Left ventricle myocardium inferior (tissue), 1 donor: ENCODE measurements at places on chromosomes 6 and 20. TPM values are rescaled to one million over a fixed set of nuclear protein-coding genes. Genes with fewer than 3 reads are reported as not detected.

DNA sequence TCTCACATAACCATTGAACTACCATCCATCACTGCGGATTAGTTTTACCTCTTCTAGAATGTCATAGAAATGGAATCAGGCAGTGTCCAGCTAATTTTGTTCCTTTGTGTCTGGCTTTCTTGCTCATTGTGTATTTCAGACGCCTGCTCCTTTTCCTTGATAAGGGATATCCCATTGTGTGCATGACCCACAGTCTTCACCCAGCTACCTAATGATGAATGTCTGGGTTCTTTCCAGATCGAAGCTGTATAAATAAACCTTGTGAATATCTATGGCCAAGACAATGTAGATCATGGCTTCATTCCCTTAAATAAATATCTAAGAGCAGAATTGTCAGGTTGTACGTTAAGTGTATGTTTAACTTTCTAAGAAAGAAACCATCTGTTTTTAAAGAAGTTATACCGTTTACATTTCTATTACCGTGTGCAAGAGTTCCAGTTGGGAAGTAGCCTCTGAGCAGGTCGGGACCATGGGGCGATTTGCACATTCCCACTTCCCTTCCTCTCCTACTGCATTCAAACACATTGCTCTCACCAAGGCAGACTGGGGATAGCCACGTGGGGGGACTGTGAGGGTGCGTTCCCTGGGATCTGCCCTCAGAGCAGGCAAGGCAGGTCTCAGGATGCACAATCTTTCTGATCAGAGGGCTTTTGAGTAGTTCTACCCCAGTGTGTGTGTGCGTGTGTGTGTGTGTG is 13.1 kb downstream of the CD93 start:
- H3K27me3 ChIP-seq, result no peaks in the 10 kb centered on the region
- no peak overlapping the region for H3K4me3 ChIP-seq
- no peaks in the 10 kb centered on the region for H3K36me3 ChIP-seq
- DNase-seq, result no peak

SIGLEC1 gene
- total RNA-seq, result 6.4 TPM

- H3K4me3 ChIP-seq, result peak overlapping the region; percentile 93
- H3K27ac ChIP-seq, result peak overlapping the region; percentile 95
- H3K4me1 ChIP-seq, result peaks cover 55% of the 10 kb centered on the region
- H3K36me3 ChIP-seq, result peaks cover 37% of the 10 kb centered on the region
- no peak for DNase-seq
These were observed 2.7 kb downstream of the SRF start for GRCh38 chr6:43173591-43174262.

GRCh38 chr20:775679-776135 is 7.4 kb upstream of the SLC52A3 start:
- peaks cover 6% of the 10 kb centered on the region for H3K27me3 ChIP-seq
- no peak overlapping the region for H3K27ac ChIP-seq
- no peak overlapping the region for H3K4me3 ChIP-seq
- H3K36me3 ChIP-seq, result no peaks in the 10 kb centered on the region
- peaks cover 10% of the 10 kb centered on the region for H3K4me1 ChIP-seq

KIF13A gene
- 85.7 TPM for total RNA-seq

DNA sequence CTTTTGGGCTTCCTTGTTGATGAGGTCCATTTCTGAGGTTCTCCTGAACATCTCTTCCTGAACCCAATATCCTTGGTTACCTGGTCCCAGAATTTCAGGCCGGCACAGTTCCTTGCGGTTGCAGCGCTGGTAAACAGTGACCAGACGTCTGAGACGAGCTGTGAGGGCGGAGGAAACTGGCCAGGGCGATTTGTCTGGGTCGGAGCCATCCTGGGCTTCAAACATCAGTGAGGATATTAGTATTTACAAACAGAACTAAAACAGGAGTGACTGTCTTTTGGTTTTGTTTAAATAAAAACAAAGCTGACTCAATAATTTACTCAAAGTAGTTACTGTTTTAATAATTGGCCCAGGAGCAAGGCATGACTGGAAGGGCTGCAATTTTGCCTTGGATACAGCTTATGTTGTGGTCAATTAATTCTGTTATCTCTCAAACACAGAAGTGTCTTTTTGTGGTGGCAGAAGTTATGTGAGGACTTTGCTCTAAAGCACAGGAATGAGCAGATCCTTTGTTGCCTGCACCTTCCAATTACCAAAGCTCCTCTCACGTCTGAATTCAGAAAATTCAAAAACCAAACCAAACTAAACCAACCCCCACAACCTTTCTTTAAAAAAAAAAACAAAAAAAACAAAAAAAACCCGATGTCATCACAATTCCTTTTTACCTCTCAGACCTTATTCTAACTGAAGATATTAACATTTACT is 58.7 kb upstream of the EMILIN3 start:
- peaks cover 74% of the 10 kb centered on the region for H3K36me3 ChIP-seq
- no peak overlapping the region for H3K4me3 ChIP-seq
- H3K27ac ChIP-seq, result peak overlapping the region; percentile 16
- H3K4me1 ChIP-seq, result peaks cover 42% of the 10 kb centered on the region
- DNase-seq, result no peak

GRCh38 chr6:7909323-7910276 is 988 bp downstream of the TXNDC5 start:
- peak overlapping the region; percentile 84 for H3K4me3 ChIP-seq
- no peaks in the 10 kb centered on the region for H3K27me3 ChIP-seq
- H3K27ac ChIP-seq, result peak overlapping the region; percentile 90

DNA sequence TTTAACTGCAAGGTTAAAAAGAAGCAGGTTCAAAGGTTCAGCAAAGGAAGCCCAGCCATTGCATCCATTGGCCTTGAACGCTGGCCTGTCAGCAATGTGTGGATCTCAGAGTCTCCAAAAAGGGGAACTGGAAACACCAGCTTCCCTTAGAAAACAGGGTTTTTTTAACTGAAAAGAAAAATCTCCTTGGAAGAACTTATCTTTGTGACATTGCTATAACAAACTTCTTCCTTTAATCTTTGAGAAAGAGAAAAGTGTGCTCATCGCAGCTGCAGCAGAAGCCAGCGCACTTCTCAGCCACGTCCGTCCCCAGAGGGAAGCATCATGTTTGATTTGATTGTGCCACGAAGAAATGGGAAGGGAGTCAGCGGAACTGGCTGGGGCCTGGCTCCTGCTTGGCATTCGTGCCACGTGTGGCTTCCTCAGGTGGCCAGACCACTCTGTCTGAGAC is 215.0 kb downstream of the SYNDIG1 start:
- no peak overlapping the region for H3K4me3 ChIP-seq
- no peak for DNase-seq
- no peaks in the 10 kb centered on the region for H3K27me3 ChIP-seq

ECT2L gene
- total RNA-seq, result 1.6 TPM
